ENCODE measurements at places on chromosomes 11 and 22.

DNA sequence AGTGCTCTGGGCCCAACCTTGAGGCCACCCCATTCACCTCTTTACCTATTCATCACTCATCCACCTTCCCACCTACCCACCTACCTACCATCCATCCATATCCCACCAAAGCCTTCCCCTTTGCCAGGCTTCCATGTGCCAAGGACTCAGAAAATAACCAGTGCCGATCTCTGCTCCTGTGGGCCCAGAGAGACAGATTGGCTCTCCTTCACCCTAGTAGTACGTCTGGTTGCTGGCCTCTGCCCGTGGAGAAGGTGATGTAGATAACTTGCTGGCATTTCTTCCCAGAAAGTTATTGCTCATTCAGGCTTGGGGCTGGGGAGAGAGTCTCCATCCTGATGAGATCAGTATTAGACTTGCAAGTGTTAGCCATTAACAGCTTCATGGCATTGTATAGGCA, 45.2 kb downstream of the NEU3 start:
- DNase-seq, result no peak

- DNase-seq, result peak; percentile 9
Observed at GRCh38 chr22:19641254-19641982, 72.9 kb upstream of the SEPTIN5 start.

DNA sequence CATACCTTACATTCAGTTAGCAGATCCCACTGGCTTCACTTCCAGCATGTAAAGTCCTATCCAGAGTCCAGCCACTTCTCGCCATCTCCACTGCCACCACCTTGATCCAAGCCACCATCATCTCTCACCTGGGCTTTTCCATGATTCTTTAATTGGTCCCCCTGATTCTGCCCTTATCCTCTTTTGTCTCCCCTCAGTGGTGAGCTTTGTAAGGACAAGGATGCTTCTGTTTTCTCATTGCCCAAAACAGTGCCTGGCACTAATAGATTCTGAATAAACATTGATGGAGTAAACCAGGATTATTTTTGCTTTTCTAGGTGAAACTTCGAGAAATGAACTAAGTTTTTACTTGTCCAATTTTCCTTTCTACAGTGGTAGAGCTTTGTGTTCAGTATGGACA, 4.4 kb downstream of the POLA2 start:
- no peak for DNase-seq

GRCh38 chr11:68658661-68659060, 25.7 kb upstream of the GAL start:
- DNase-seq, result no peak

- no peak for DNase-seq
Observed at GRCh38 chr22:50058061-50058905, at the start of gene TTLL8. TSS of gene TTLL8 (minus strand) at chr22:50058298.

- no peak for DNase-seq
Observed at GRCh38 chr22:45904236-45904635, 72.7 kb downstream of the WNT7B start.

GRCh38 chr11:128476729-128477128, 110.6 kb downstream of the ETS1 start:
- no peak for DNase-seq

GRCh38 chr11:134207538-134208239, 16.1 kb downstream of the NCAPD3 start:
- DNase-seq, result peak; percentile 24

DNA sequence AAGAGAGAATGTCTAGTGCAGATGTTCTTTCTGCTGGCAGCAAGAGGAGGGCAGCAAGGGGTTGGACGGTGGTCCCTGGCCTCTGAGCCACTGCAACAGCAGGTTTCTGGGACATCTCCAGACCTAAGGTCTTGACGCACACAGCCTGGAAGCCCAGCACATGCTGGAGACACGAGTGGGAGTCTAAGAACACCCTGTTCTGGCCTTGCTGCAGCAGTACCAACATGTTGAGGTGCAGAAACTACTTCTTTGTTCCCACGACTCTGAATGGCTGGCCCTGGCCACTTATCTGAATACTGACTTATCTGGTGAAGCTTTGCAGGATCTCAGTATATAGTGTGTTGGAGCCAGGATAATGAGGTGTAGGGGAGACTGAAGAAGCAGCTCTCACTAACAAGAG, 6.8 kb downstream of the MICAL2 start:
- no peak for DNase-seq

DNA sequence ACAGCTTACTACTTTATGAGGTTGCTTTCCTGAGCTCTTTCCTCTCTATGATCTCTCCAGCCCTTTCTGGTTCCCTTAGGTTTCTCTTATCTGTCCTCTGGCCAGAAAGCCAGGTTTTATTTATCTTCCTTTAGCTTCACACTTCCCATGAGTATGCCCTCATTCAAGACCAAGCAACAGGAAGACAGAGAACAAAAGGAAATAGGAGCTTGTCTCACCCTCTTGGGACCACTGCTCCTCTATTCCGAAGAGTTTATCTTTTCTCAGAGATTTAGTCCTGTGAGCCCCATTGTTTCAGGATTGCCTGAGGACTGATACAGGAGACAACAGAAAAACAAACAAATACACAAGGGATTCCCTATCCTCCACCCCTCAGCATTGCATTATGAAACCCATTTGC, 62.4 kb upstream of the CCDC179 start:
- DNase-seq, result no peak

DNA sequence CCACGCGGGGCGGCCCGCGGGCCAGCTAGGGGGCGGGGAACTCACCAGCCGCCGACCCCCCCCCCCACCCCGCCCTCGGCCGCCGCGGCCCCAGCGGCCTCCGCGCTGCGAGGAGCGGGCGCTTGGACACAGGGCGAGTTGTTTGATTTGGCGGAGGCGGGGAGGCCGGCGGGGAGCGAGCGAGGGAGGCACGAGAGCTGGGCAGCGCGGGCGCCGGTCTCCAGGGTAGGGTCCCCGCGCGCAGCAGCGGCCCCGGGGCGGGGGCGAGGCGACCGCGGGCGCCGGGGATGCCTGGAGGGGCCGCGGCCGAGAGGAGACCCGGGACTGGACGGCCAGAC, 64.4 kb downstream of the NAV2 start:
- DNase-seq, result no peak
